NCI-H1436 (cell line): ENCODE measurements at places on chromosomes 13 and 19.
A peak's percentile ranks its signal among the peaks of the same experiment; 100 is the strongest.

- no peak for DNase-seq
Measured at GRCh38 chr13:32028711-32029110, 2.9 kb upstream of the FRY start.

DNA sequence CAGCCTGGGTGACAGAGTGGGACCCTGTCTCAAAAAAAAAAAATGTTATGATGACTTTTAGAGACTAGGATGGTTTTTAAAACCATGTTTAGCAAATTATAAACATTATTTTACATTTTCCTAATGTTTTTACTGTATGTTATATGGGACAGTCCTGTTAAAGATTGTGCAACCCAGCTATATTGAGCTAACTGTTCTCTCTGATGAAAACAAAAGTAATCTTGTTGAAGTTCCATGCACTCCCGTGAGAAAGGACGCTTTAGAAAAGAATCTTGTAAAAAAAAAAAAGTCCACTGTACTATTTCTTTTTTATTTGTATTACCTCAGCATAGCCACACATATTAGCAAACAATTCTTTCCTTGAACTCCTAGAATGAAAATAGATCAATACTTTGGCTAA lies 451.2 kb downstream of the DCT start:
- no peak for DNase-seq

GRCh38 chr13:71871844-71872243 lies 4.8 kb upstream of the DACH1 start:
- peak; percentile 27 for DNase-seq

- DNase-seq = no peak
Measured at GRCh38 chr19:15265850-15266248, 33.6 kb upstream of the EPHX3 start.

GRCh38 chr13:59277106-59277505 lies 886.6 kb downstream of the DIAPH3 start:
- no peak for DNase-seq

DNA sequence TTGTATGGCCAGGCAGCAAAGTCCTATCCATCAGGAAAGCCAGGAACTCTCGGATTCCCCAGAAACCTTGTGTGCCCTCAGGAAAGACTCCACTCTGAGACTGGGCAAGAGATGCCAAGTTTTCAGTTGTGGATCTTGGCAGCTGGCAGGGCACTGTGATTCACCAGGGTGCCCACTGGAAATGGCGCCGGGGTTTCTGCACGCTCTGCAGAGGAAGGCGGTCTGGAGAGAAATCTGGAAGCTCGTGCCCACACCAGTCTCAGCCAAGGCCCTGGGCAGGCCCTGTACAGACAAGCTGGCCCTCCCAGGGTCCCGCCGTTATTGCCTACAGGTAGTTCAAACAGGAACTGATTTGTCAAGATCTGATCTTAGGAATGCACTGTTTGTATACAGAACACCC lies 4.9 kb downstream of the NAPA start:
- no peak for DNase-seq

GRCh38 chr19:15488489-15489226 lies 9.4 kb upstream of the PGLYRP2 start:
- no peak for DNase-seq

DNA sequence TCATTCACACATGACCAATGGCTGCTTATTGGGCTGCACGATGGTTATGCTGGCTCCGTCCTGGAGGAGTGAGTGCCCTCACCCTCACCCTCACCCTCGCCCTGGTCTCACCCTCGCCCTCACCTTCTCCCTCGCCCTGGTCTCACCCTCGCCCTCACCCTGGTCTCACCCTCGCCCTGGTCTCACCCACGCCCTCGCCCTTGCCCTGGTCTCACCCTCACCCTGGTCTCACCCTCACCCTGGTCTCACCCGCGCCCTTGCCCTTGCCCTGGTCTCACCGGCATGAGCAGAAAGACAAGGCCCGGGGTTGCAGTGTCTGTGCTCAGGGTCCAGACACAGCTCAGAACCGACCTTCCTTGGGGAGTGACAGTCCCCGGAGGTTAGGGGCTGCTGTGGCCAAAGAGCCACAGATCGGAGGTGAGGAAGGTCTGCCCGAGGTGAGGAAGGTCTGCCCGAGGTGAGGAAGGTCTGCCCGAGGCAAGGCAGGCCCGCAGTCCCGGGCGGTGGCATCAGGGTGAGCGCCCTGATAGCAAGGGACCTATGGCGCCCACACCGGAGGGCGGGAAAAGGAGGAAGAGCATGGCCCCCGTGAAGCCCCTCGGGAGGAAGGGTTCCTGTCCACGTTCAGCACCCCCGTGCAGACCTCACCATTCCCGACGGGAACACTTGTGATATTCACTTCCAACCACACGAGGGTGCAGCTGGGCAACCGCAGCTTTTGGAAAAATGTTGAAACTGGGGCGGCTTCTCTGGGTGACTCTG lies 65.6 kb downstream of the MCF2L start:
- DNase-seq = no peak

GRCh38 chr13:107192289-107192688 lies 624.4 kb upstream of the ARGLU1 start:
- DNase-seq = no peak

DNA sequence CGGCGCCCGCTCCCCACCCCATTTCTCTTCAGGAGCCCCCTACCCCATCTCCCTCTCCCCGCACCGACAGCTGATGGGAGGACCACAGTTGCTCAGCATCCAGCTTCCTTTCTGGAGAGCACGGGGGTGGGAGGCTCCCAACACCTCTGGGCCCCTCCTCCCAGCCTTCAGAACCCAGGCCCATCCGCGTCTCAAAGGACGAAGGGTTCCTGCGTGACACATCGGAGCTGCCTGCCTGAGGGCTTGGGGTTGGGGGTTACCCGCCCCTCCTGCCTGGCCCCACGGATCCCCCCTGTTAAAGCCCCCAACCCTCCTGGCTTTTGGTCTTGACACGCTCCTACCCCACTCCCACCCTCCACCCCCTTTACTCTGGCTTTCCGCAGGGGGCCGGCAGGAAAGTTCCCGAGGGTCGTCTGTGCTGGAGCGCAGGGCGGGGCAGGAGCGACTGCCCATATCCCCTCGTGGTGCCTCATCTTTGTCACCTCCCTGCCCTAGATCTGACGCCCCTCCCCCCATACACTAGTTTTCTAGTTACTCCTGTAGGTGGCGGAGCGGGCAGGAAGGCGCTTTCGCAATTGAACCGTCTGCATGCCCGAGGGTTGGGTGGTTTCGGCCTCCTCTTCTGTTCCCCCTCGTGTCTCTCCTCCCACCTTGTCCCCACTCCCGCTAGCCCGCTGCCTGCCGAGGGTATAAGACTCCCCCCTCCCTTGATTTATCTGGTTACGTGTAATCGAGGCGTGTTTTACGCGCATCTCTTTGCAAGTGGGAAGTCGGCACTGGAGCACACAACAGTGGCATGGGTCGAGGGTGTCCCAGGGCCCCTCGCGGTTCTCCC lies 924 bp downstream of the TRAPPC5 start:
- DNase-seq = peak; percentile 32

- DNase-seq = no peak
Measured at GRCh38 chr13:37295573-37295972, 190.1 kb upstream of the CSNK1A1L start.
